ENCODE measurements at places on chromosomes 6 and 20. TPM values are rescaled to one million over a fixed set of nuclear protein-coding genes. Genes with fewer than 3 reads are reported as not detected.

RAB5IF gene
- polyA plus RNA-seq: 59.3 TPM

IGF2R gene
- 17.1 TPM for polyA plus RNA-seq

ADTRP gene
- polyA plus RNA-seq: 0.35 TPM

PBOV1 gene
- polyA plus RNA-seq: not detected

All from adrenal gland (tissue), 19 donors.